ENCODE measurements at places on chromosomes 13 and 19.

GRCh38 chr13:46817838-46818476 is 21.0 kb upstream of the ESD start:
- DNase-seq, result no peak

GRCh38 chr19:55830656-55831055 is 1.1 kb downstream of the NLRP11 start:
- DNase-seq, result no peak

DNA sequence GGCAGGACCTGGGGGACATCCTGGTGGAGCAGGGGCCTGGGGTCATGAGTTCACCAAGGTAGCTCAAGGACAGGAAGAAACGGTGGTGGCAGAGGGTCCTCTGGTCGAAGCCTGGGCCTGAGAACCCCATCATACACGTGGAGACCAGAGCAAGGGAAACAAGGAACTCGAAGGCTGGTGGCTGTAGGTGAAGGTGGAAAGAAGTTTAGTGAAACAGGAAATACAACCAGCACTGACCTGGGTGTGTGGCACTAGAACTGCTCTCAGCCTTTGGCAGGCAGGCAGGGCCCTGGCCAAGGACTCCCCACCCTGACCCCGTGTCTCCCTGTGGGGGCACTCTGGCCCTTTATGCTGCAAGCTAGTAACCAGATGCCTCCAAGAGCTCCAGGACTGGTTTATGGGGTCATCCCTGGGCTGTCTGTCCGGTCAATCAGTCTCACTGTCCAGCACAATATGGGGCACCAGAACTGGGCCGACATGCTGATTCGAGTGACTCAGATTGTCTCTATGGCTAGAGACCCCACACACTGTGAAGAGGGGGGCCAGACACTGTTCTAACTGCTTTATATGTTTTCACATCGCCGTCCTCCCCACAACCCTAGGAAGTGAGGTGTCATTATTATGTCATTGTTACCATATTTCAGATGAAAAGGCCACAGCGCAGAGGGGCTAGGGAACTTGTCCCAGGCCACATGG is 3.8 kb downstream of the COX6B2 start:
- DNase-seq, result no peak

DNA sequence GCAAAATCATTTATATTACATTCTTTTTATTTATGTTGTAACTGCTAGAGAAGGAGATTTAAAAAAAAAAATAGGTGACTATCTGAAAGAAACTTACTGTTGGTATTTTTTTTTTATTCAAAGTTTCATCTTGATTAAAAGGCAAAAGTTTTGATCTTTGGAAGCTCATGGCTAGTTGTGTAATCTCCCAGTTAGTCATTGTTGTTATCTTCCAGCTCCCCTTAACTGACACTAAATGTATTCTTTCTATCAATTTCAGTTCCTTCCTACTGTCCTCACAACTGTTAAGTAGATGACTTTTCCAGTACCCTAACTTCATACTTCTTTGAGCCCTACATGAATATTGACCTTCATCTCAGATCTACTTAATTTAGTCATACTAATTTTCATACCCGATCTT is 71.1 kb downstream of the PIBF1 start:
- DNase-seq, result no peak

- no peak for DNase-seq
Measured at GRCh38 chr13:46149272-46150133, 32.5 kb downstream of the LCP1 start.

DNA sequence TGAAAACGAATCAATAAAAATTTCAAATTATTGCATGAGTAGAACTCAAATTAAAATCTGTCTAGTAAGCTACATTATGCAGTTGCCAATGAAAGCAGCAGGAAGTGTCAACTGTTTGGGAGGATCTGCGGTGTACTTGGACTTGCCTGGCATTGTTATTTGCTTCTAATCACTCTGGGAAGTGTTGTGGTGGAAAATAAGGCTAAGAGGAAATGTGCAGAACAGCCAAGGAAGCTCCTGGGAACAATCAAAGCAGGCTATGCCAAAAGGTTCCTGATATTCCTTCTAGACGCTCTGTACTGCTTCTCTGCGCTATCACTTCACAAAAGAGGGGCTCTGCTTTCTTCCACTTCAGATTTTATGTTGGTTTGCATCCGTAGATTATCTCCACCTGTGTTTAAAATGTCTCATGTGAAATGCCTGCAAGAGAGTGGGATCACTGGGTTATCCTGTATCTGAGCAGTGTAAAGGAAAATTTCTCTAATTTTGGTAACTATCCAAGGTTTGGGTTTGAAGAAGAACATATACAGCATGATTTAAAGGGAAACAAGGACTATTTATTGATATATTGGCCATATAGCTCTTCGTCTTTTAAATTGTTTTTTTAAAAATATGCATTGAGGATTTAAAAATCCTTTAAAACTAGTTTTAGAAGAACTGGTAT is 182.7 kb upstream of the CSNK1A1L start:
- DNase-seq, result no peak

GRCh38 chr19:19817357-19817756 is 4.2 kb downstream of the ZNF506 start:
- DNase-seq, result peak; percentile 13

GRCh38 chr13:31725841-31726240 is 13.5 kb upstream of the RXFP2 start:
- DNase-seq, result no peak

DNA sequence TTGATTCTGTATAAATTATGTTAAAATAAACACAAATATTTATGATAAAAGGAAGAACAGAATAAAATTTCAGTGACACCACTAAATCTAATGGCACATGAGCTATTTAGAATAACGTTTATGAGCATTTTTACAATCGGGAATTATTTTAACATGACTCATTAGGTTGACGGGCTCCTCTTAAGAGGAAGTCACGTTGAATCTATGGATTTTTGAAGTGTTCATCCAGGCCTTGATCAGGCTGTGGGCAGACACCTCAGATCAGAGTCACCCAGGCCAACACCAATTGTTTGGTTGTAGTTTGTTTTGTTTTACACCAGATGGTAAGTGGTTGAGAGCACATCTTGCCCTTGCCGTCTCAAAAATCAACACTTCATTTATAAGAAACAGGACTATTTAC is 257.8 kb downstream of the FOXO1 start:
- no peak for DNase-seq

GRCh38 chr13:72694314-72694713 is 33.1 kb downstream of the MZT1 start:
- no peak for DNase-seq

DNA sequence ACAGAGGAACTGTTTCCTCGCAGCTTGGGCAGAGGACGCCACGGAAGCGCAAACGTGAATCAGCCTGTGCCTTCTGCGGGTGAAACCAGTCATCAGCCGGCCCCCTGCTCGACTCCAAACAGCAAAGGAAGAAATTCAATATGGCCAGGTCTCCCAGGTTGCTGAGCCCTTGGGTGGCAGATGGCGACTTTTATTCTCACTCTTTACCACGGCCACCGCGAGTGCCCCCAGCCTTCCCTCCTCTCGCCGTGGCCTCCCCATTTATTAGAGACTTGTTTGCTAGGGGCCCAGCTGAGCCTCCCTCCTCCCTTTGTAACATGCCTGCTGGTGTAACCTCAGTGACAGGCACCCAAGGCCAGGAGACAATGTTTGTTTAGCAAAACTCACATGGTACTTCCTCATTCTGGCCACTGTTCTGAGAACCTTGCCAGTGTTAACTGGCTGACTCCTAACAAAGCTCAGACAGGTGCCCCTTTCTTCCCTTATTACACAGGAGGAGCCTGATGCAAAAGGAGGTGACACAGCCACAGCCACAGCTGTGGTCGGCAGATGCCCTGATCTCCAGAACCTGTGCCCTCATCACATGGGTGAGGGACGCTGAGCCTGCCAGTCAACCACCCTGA is 5.8 kb downstream of the RAB20 start:
- no peak for DNase-seq

DNA sequence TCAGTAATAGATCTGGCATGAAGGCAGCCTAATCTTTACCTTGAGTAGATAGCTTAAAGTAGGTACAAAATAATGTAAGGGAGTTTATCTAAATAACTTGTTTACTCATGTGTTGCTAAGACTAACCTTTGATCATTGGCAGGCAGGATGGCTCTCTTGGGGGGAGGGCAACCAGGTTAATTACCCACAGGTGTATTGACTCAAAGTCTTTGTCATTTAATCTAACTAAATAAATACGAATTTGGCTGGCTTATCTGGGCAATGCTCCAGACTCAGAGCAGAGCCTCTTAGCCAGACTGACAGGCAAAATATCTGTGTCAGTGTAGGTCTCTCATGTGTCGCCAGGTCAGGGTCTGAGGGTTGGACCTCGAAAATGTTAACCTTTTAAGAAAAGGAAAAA is 283.4 kb upstream of the KLHL1 start:
- no peak for DNase-seq

GRCh38 chr13:97459215-97459777 is 25.3 kb downstream of the RAP2A start:
- DNase-seq, result no peak

GRCh38 chr13:59641261-59641660 is 522.5 kb downstream of the DIAPH3 start:
- no peak for DNase-seq

DNA sequence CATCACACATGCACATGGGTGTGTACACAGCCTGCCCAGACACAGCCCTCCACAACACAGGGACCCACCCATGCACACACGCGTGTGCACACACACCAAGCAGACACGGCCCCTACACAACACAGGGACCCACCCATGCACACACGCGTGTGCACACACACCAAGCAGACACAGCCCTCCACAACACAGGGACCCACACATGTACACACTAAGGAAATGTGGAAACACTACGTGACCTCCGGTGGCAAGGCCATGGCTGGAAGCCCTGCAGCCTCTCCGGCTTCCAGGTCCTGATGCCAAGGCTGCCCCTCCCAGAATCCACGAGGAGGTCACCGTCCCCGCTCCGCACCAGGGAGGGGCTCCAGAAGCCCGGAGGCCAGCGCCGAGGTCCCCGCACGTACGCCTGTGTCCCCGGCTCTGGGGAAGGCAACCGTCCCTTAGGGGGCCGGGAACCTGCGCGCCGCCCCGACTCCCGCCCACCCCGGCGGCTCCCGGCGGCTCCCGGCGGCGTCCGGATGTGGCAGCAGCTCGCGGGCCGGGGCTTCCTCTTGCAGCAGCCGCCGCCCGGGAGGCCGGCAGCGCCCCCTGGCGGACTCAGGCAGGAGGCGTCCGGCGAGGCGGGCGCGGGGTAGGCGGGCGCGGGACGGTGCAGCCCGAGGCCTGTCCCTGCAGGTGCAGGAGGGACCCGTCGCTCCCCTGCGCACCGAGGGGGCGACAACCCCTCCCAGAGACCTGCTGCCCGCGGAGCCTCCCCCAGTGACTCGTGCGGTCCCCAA is 29.8 kb upstream of the GRTP1 start:
- DNase-seq, result peak; percentile 62

GRCh38 chr13:104085611-104086010 is 1019.4 kb upstream of the SLC10A2 start:
- no peak for DNase-seq

DNA sequence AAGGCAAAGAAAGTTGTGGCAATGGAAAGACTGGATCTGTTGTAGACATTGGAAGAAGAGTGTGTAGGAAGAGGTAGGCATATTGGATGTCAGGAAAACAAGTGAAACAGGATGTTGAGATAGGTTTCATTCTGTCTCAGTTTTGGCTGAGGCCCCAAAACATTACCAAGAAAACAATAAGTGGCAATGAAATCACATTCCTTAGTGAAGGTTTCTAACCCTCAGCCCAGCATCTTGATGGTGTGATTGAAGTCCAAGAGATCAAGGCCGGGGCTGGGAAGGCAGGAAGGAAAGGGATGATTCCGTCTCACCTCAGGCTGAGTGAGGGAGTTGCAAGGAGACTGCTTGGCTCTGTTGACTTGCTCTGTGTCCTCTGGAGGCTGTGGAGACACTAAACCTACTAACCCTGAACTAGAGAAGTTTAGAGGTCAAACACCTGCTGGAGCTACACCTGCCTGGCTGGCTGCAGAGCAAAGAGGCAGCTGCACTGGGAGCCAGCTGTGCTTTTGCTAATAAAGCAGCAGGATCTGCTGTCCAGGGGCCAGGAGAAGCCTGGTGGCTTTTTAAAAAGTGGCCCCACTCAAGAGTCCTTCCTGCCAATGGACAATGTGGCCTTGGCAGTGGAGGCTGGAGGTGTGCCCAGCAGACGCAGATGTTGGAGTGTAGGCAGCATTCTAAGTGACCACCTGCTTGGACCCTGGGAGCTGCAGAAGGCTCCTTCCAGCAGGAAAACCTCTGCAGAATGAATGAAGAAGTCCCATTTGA is 53.6 kb downstream of the DGKH start:
- no peak for DNase-seq

- DNase-seq, result no peak
Measured at GRCh38 chr13:52868190-52868589, 19.8 kb upstream of the PCDH8 start.
